ENCODE measurements at places on chromosomes 7 and 10.

DNA sequence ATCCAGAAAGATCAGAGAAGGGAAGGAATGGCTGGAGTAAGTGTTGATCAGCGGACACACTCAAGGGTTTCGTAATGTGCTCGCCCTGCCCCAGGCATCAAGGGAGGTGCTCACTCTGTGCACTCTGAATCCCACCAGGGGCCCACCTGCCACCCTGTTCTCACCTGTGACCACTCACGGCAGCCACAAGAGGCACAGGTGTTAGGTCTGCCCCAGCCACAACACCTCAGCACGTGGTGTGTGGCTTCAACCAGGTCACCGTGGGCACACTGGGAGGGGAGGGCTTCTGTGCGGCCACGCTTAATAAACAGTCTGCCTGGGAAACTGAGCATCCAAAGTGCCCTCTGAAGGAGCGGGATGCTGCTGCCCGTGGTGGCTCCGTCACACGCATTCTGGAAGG, 49.8 kb downstream of the CUX1 start:
- no peak for DNase-seq

GRCh38 chr7:131355917-131356777, 28.5 kb downstream of the MKLN1 start:
- no peak for DNase-seq

DNA sequence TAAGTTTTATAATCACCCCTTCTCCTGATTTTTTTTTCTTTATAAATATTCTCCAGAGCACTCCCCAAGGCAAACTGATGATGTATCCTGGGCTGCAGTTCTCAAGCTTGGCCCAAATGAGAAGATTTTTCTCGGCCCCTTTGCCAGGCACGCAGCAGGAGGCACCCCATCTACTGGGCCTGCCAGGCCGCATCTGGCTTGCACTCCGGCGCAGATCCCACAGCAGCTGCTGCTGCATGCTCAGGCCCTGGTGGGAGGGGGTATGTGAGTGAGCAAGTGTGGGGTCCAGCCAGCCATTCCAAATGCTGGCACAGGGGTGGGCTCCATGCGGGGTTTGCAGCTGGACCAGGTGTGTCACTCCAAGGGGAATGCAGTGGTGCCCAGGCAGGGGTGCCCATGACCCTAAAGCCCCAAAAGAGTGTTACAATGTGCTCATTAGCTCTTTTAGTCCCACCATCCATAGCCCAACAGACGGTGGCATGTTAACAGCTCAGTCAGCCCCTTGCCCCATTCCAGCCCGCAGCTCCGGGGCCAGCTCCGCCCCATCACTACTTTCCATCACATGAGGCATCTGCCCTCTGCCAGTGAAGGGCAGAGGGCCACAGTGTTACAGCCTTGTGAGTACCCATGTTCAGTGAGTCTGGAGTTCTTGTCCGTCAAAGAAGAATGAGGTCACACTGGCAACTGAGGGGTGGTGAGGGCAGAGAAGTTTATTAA, 25.9 kb downstream of the OAT start:
- DNase-seq, result no peak

GRCh38 chr10:11715815-11716494, 26.2 kb upstream of the ECHDC3 start:
- no peak for DNase-seq

DNA sequence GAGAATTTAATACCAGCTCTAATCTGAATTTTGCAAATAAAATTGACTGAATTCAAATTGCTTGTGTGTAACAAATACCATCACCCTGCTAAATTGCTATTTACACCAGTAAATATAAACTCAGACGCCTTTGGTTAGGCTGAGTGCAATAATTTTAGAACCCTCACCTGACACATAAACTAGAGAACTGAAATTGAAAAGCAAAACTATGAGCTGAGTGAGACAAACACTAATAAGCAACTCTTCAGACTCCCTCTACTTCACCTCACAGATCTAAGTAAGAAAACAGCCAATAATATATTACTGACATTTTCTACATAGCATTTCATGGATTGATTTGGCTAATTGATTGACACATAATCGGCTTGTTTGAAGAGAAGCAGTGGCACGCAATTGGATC, 621.2 kb downstream of the REEP3 start:
- no peak for DNase-seq

GRCh38 chr10:72688208-72688651, 3.7 kb upstream of the MCU start:
- DNase-seq, result no peak

GRCh38 chr7:130492523-130493274, 814 bp downstream of the MEST start:
- DNase-seq, result no peak

GRCh38 chr7:80851896-80852476, 66.9 kb downstream of the SEMA3C start:
- no peak for DNase-seq

DNA sequence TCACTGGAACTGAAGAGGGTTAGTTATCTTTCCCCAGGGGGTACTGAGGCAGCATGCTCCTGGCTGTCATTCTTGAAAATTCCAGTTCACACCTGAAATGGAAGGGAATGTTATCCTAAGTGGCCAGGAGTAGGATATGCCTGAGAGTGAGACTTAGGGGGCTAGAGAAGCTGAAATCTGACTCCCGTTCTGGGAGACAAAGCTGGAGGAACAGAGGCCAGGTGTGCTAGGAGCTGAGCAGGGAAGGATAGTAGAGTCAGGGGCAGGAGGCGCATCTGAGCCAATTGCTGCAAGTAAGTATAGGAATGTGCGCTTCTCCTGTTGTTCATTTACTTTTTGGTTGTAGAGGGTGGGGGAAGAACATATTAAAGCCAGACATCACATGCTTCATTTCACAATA, 58.1 kb upstream of the KIAA1217 start:
- no peak for DNase-seq

DNA sequence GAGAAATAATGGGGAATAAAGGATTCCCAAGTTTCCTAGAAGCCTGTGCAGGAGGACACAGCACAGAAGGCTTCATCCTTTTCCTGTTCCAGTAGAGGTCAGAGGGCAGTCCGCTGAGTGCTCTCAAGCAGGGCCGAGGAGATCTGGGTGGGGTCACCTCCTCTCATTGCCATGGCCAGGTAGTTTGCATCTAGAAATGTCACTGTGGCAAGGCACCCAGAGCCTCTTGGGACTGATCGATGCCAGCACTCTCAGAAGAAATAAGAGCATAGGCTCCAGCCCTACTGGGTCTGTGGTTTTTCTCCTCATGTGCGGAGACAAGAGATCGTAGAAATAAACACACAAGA, 7.9 kb downstream of the NUB1 start:
- no peak for DNase-seq

- DNase-seq, result no peak
These were observed 103.5 kb upstream of the FERD3L start for GRCh38 chr7:19248681-19249080.

DNA sequence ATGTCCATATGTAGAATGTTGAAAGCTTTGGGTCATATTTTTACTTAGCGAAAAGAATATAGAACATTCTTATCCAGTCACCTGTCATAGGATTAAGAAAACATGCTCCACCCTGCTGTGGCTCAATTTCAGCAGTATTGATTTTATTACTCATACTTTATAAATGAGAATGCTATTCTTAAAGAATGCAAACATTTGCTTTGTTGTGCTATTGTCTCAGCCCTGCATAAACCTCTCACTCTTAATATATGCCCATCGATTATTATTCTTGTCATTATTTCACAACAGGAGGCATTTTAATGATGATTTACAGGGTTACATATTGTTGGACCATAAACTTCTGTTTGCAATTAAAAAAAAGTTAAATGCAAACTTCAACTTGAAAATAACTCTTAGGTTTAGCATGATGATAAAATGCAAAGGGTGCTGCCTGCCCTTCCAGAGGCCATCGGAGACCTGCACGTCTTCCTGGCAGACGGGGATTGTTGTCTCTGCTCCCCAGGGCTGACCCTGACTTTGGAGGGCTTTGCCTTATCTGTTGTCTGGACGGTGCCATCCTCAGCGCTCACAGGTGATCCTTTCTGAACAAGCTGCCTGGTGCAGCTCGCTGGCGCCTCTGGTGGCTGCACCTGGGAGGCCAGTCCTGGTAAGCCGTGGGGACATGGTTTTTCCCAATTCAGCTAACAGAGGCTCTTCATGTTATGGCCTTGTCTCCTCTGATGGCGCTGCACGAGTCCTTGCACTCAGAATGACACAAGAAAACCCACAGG, 50.0 kb upstream of the SHH start:
- DNase-seq, result no peak

GRCh38 chr10:86354761-86355540, 11.6 kb downstream of the GRID1 start:
- DNase-seq, result no peak

- no peak for DNase-seq
These were observed 60.1 kb upstream of the SDK1 start for GRCh38 chr7:3240826-3241430.

DNA sequence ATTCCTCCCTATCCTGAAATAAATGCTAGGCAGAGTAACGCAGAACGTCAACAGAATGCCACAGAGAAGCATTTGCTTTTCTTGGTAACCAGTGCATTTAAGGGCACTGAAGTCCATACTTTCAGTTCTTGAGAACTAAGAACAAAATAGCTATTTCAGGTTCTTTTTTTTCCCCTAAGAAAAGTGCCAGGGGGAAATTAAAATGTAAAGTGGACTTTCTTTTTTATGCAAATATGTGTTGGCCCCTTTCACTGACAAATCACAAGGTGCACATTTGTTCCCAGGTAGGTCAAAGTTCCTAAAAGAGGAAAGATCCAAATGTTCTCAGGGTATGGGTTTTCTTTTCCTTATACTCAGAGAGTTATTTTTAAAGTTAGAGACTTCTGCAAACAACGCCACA, 151.5 kb downstream of the HPSE2 start:
- DNase-seq, result no peak

- no peak for DNase-seq
These were observed 609.8 kb upstream of the FOXK1 start for GRCh38 chr7:4072161-4072925.

DNA sequence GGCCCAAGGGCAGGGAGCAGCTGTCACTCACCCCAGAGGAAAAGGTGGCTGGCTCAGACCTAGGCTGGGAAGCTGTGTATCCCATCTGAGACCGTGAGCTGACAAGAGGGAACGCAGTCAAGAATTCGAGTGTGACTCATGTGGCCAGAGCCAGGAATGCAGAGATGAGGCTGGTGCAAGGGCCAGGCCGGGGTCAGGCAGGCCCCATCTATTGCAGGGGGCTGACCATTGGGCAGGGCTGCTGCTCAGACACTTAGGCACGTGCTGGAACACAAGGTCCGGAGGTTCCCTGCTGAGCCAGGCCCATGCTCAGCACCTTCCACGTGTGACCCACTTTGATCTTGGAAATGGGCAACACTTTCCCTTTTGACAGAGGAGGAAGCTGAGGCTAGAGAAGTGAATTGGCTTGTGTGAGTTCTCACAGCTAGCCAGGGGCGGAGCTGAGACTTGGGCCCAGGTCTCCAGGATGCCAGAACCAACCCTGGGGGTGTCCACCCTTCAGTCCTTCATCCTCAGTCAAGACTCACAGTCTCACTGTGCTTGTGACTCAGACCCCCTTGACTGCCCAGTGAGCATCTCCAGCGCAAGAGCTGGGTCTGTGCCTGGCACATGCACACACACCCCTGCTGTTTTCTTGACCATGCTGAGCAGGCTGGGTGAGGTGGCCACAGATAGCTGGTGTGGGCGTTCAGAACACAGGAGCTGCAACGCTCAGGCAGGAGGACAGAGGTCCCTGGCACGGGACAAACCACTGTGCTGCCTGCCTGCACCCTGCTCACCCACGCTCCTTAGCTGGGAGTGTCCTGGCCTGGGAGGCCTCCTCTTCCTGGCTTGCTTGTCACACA, 47.6 kb upstream of the PPIF start:
- DNase-seq, result no peak

GRCh38 chr7:134690016-134690415, 43.4 kb downstream of the BPGM start:
- DNase-seq, result no peak

- no peak for DNase-seq
These were observed 260.6 kb downstream of the KCNMA1 start for GRCh38 chr10:77377034-77377433.

- DNase-seq, result no peak
These were observed 91.1 kb downstream of the MAD1L1 start for GRCh38 chr7:2141651-2142050.

GRCh38 chr10:128056303-128057050, 69.7 kb downstream of the MKI67 start:
- no peak for DNase-seq

- no peak for DNase-seq
These were observed 140.7 kb downstream of the ICA1 start for GRCh38 chr7:8121243-8121642.

GRCh38 chr7:11847336-11847735, 15.3 kb upstream of the THSD7A start:
- DNase-seq, result no peak

- DNase-seq, result no peak
These were observed 101.3 kb downstream of the COL28A1 start for GRCh38 chr7:7434329-7434728.

DNA sequence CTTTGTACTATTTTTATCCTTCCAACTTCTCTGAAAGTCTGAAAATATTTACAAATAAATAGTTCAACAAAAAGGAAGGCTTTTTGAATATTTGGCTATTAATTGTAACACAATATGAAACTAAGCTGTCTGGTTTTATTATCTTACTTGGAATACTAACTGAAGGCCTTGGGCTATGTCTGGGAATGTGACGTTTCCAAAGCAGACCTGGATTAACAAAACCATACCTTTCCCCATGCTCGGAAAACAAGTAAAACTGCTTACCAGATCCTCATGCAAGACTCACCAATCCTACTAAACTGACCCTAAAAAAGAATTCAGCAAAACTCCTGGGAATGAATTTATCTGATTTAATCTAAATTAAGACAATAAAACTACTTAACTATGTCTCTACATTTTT, 116.4 kb downstream of the ATE1 start:
- no peak for DNase-seq
